ENCODE measurements at places on chromosomes 11 and 22. TPM values are rescaled to one million over a fixed set of nuclear protein-coding genes. Genes with fewer than 3 reads are reported as not detected.

PANX3 gene
- total RNA-seq: not detected

AIFM3 gene
- total RNA-seq: 3.2 TPM

VEGFB gene
- 46.9 TPM for total RNA-seq

KRTAP5-7 gene
- not detected for total RNA-seq

ARL2 gene
- 182 TPM for total RNA-seq

ANO1 gene
- total RNA-seq: 2.6 TPM

C11orf21 gene
- total RNA-seq: not detected

CRELD2 gene
- total RNA-seq: 29.5 TPM

OSBP gene
- 27.8 TPM for total RNA-seq

TRPC6 gene
- total RNA-seq: 0.82 TPM
